ENCODE measurements at places on chromosomes 4 and X. TPM values are rescaled to one million over a fixed set of nuclear protein-coding genes. Genes with fewer than 3 reads are reported as not detected.

DNA sequence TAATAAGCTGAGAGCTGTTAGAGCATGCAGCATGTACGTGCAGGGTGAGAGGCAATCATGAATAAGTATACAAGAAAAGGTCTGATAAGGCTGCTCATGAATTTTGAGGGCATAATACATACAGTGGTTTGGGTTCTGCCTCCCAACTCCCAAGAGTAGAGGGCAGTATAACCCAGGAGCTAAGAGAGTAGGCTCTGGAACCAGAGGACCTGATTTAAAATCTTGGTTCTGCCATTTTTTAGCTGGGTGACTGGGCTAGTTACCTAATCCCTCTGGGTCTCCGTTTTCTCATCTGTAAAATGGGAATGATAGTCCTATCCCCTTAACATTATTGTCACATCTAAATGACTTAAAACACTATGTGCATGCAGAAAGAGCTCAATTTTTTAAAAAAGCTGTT, 85.3 kb downstream of the LNX1 start:
- H3K4me3 ChIP-seq, result no peak overlapping the region
- H3K27me3 ChIP-seq, result no peaks in the 10 kb centered on the region
- H3K4me1 ChIP-seq, result no peaks in the 10 kb centered on the region
- no peak for DNase-seq
- no peak overlapping the region for H3K27ac ChIP-seq

GRCh38 chrX:20913760-20914159, 460.5 kb upstream of the CNKSR2 start:
- no peak for DNase-seq
- no peaks in the 10 kb centered on the region for H3K27me3 ChIP-seq
- no peaks in the 10 kb centered on the region for H3K36me3 ChIP-seq
- no peak overlapping the region for H3K4me3 ChIP-seq

DNA sequence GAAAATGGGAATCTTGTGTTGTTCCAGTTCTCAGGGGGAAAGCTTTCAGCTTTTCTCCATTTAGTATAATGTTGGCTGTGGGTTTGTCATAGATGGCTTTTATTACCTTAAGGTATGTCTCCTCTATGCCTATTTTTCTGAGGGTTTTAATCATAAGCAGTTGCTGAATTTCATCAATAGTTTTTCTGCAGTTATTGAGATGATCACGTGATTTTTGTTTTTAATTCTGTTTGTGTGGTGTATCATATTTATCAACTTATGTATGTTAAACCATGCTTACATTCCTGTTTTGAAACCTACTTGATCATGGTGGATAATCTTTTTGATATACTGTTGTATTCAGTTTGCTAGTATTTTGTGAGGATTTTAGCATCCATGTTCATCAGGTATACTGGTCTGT, 66.8 kb upstream of the CENPE start:
- H3K27ac ChIP-seq, result no peak overlapping the region
- no peak for DNase-seq
- H3K4me1 ChIP-seq, result no peaks in the 10 kb centered on the region
- H3K36me3 ChIP-seq, result no peaks in the 10 kb centered on the region

GRCh38 chr4:93764639-93765246, 63.8 kb upstream of the ATOH1 start:
- no peak for DNase-seq
- no peak overlapping the region for H3K4me3 ChIP-seq
- H3K27ac ChIP-seq, result no peak overlapping the region
- no peaks in the 10 kb centered on the region for H3K27me3 ChIP-seq
- H3K4me1 ChIP-seq, result no peaks in the 10 kb centered on the region

Gene DRD5
- total RNA-seq, result not detected
